Hindlimb muscle (tissue), 1 donor: ENCODE measurements at places on chromosomes 2 and 18. TPM values are rescaled to one million over a fixed set of nuclear protein-coding genes. Genes with fewer than 3 reads are reported as not detected.

The IL1R1 gene
- polyA plus RNA-seq = 9.3 TPM

The ANKRD29 gene
- polyA plus RNA-seq = 5.1 TPM

- DNase-seq = no peak
These were observed 114.7 kb downstream of the DNAH6 start for GRCh38 chr2:84631047-84631446.

- no peak for DNase-seq
These were observed 307.3 kb upstream of the FBXO11 start for GRCh38 chr2:48213646-48214045.

- no peak for DNase-seq
These were observed 24.8 kb upstream of the ZNF638 start for GRCh38 chr2:71306762-71307161.

- DNase-seq = no peak
These were observed 10.5 kb downstream of the ITGB1BP1 start for GRCh38 chr2:9412781-9413180.

DNA sequence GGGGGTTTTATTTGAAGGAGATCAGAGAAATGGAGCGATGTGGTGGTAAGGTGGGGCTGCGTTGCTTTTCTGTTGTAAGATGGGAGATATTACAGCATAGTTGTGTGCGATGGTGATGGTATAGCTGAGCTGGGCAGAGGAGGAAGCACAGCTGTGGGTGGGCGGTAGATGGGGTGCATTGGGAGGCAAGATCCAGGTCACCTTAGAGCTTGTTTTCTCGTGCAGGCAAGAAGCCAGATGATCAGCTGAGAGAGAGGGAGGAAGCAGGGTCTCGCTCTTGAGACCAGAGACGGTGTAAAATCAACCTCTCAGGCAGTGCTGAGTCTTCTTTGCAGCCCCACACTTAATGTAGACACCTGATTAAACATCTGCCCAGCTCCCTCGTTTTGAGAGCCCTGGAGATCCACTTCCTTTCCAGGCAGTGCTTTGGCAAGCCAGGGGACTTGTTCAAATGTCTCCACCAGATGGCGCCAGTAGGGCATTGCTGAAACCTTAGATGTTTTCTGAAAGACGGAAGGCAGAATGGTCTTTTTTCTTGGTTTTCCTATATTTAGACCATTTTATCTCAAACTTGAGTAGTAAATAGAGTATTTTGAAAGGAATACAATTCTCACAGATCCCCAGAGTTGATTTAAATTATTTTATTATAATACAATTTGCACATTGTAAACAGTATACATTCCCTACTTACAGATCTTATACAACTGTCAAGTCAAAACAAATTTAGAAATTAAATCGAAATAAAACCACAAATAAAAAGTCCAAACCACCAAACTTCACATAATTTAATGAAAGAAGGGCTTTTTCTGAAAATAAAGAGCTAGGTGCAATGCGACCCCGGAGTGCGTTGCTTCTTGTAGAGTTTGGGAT is 21.1 kb upstream of the LYPD6B start:
- peak; percentile 82 for DNase-seq

GRCh38 chr18:47758000-47758399 is 172.5 kb downstream of the SMAD2 start:
- DNase-seq = no peak

DNA sequence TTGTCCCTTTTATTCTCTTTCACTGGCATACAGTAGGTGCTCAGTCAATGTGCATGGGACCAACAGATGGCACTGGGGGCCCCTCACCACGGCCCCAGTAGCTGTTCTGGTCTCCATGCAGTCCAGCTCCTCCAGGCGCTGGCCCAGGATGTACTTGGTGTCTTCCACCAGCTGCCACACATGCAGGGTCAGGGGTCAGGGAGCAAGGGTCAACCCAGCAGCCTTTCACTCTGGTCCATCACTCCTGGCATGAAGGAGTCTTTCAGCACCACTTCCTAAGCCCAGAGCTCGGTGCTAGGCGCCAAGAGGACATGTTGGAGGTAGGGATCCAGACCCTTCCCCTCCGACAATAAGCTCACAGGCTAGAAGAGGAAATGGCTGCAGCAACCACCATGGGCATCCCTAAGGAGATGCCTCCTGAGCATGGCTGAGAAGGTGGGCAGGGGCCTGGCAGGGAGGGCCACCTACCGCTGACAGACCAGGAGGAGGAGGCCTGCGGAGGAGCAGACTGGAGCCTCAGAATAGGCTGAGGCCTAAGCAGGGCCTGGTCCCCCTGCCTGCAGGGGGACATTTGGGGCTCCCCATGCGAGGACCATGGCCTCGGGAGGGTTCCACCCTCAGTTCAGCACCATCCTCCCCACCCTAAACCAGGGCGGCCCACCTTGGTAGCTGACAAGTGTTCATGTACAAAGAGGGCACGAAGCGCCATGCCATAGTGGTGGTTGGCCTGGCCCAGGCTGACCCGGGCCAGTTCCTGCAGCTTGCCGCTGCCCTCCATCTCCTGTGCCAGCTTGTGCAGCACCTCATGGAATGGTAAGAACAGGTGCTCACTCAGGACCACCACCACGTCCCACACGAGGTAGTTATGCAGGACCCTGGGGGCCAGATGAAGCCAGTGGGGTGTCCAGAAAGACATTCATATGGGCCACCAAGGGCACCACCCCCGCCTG is 10.2 kb downstream of the ALPG start:
- no peak for DNase-seq

DNA sequence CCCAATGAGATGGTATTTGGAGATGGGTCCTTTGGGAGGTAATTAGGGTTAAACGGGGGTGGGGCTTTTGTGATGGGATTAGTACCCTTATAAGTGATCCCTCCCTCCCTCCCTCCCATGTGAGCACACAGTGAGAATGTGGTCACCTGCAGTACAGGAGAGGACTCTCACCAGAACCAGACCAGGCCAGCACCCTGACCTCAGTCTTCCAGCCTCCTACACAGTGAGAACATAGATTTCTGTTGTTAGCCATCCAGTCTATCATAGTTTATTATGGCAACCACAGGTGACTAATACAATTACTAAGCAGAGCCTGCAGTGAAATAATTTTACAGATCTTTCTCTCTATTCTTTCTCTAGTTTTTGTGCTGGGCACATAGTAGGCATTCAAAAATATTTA is 137.7 kb upstream of the PKDCC start:
- DNase-seq = no peak
